Activated naive CD8-positive, alpha-beta T cell treated with anti-CD3 and anti-CD28 coated beads, Interleukin-2, amount 10 ng/mL, durations not matched to agents 7 days and 5 days (primary cell): ENCODE measurements at places on chromosomes 1 and 21.

- no peaks in the 10 kb centered on the region for H3K27me3 ChIP-seq
- DNase-seq: no peak
- H3K4me3 ChIP-seq: no peak overlapping the region
- H3K4me1 ChIP-seq: peaks cover 8% of the 10 kb centered on the region
- H3K27ac ChIP-seq: no peak overlapping the region
Measured at GRCh38 chr1:66313429-66313828, 220.5 kb upstream of the SGIP1 start.

GRCh38 chr1:36351227-36351977 is 28.0 kb upstream of the EVA1B start:
- H3K4me3 ChIP-seq: no peak overlapping the region
- H3K36me3 ChIP-seq: peaks cover 25% of the 10 kb centered on the region
- no peaks in the 10 kb centered on the region for H3K27me3 ChIP-seq
- peak overlapping the region; percentile 77 for H3K27ac ChIP-seq

DNA sequence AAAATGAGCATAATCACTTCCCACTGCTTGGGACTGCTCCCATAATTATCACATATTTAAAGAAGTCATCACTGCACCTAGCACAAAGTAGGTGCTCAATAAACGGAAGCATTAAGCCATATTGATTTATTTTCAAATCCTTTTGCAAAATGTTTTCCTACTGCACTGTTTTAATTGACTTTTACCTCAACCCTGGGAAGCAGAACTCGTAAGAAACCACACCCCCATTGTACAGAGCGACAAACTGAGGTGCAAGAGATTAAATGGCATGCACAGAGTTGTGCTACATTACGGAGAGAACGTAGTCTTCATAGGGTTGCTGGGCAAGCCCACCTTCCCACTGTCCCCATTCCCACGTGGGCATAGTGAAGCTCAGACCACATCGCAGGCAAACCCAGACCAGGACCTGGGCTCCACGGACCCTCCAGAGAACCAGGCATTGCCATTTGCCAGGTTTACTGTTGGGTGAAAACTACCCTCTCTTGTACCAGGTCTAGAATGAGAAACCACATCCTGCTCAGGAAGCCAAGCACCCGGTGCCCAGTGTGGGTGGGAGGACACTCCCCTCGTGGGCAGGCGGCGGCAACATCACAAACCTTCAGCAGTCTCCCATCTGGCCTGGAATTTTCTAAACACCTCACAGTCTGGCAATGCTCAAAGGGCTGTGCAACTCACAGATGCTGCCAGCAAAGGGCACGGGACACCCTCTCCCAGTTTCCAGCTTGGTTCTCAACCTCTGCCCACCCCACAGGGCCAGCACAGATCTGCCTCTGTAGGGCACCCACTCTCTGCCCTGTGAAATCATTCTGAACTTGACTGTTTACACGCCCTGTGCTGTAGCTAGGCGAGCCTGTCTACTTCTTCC is 8.2 kb downstream of the IFFO2 start:
- peaks cover 3% of the 10 kb centered on the region for H3K27me3 ChIP-seq
- H3K4me1 ChIP-seq: peaks cover 57% of the 10 kb centered on the region
- peak overlapping the region; percentile 23 for H3K27ac ChIP-seq
- peak overlapping the region; percentile 39 for H3K4me3 ChIP-seq
- DNase-seq: no peak

- peaks cover 32% of the 10 kb centered on the region for H3K4me1 ChIP-seq
- peaks cover 7% of the 10 kb centered on the region for H3K36me3 ChIP-seq
- peaks cover 5% of the 10 kb centered on the region for H3K27me3 ChIP-seq
Measured at GRCh38 chr1:58888833-58889232, 105.0 kb upstream of the JUN start.

DNA sequence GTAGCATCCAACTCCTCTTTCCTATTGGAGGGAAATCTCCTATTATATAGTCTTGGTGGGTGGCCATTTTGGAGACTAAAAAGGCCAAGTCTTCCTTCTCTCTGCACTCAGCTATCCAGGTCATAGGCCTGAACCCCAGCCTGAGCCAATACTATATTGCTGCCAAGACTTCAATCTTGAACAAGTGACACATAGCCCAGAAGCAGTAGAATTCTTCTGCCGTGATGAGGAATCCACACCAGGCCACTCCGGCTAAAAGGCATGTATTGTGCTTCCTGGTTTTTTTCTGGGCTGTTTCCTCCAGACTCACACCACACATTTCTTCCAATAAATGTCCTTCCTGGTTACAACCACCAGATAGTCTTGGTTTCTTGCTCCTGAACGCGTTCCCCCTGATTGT is 43.0 kb downstream of the ATF3 start:
- peaks cover 13% of the 10 kb centered on the region for H3K27me3 ChIP-seq
- H3K27ac ChIP-seq: no peak overlapping the region
- H3K4me3 ChIP-seq: no peak overlapping the region

DNA sequence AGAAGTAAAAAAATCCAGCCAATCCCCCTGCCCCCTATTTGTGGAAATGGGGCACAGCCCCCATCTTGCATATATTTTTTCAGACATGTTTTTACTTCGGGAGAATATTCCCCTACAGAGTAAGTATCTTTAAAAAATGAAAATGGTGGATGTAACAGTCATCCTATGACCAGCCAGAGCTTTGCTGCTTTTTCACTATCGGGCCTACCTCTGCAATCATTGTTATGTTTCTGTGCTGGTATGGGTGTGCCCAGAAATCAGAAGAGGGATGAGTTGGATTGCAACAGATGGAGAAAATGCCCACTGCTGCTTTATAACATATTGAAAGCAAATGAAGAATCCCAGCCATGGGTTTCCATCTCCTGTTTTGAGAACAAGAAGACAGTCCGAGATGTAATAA is 2.9 kb downstream of the CD247 start:
- no peaks in the 10 kb centered on the region for H3K27me3 ChIP-seq
- peak overlapping the region; percentile 98 for H3K27ac ChIP-seq
- H3K4me3 ChIP-seq: peak overlapping the region; percentile 96
- H3K36me3 ChIP-seq: peaks cover 45% of the 10 kb centered on the region

DNA sequence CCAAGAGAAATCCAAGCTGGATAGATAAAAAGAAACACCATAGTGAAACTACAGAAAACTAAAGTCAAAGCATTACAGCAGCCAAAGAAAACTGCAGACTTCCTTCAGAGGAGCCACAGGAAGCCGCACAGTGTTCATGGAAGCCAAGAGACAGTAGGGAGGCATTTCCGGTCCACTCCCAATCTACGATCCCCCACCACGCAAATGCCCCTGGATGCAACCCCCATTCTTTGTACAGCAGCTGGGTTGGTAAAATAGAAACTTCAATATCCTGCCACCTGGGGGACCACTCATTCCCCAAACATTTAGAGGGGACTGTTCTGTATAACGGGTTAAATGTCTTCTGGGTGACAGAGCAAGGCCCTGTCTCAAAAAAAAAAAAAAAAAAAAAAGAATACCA is 43.9 kb upstream of the TSPEAR start:
- H3K36me3 ChIP-seq: no peaks in the 10 kb centered on the region
- H3K4me3 ChIP-seq: no peak overlapping the region
- H3K27me3 ChIP-seq: peaks cover 5% of the 10 kb centered on the region
- no peak overlapping the region for H3K27ac ChIP-seq
- no peak for DNase-seq

- no peak overlapping the region for H3K27ac ChIP-seq
- no peaks in the 10 kb centered on the region for H3K27me3 ChIP-seq
- peaks cover 9% of the 10 kb centered on the region for H3K4me1 ChIP-seq
Measured at GRCh38 chr1:40199126-40199525, 37.9 kb downstream of the RLF start.

DNA sequence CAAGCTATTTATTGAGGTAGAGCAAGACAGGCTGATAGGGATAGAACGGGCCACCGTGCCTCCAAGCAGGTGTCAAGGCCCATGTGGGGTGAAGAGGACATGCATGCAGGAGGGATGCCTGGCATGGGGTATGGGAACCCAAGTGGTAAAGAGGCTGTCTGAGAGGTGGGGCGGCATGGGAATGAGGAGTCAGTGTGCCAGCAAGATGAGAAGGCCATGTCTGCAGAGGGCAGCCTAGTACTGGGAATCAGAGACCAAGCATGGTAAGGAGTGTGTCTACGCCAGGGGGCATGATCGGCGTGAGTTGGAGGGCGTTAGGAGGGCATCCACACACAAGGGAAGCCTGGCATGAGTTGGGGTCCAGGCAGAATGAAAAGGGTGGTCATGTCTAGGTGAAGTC is 303.7 kb upstream of the PLD5 start:
- no peak overlapping the region for H3K4me3 ChIP-seq
- H3K4me1 ChIP-seq: no peaks in the 10 kb centered on the region
- no peaks in the 10 kb centered on the region for H3K36me3 ChIP-seq
- no peak overlapping the region for H3K27ac ChIP-seq

GRCh38 chr1:9271861-9272595 is 20.7 kb upstream of the SPSB1 start:
- H3K4me3 ChIP-seq: no peak overlapping the region
- H3K4me1 ChIP-seq: peaks cover 6% of the 10 kb centered on the region
- DNase-seq: no peak
- peaks cover 3% of the 10 kb centered on the region for H3K27me3 ChIP-seq
- H3K36me3 ChIP-seq: no peaks in the 10 kb centered on the region

GRCh38 chr21:46018615-46019014 is 37.0 kb downstream of the COL6A1 start:
- H3K4me3 ChIP-seq: no peak overlapping the region
- no peak overlapping the region for H3K27ac ChIP-seq
- no peak for DNase-seq
- peaks cover 38% of the 10 kb centered on the region for H3K27me3 ChIP-seq

- peaks cover 9% of the 10 kb centered on the region for H3K36me3 ChIP-seq
- H3K27me3 ChIP-seq: peaks cover 7% of the 10 kb centered on the region
- no peak for DNase-seq
- no peak overlapping the region for H3K4me3 ChIP-seq
- peaks cover 14% of the 10 kb centered on the region for H3K4me1 ChIP-seq
Measured at GRCh38 chr1:67230539-67230938, 64.3 kb downstream of the IL23R start.

DNA sequence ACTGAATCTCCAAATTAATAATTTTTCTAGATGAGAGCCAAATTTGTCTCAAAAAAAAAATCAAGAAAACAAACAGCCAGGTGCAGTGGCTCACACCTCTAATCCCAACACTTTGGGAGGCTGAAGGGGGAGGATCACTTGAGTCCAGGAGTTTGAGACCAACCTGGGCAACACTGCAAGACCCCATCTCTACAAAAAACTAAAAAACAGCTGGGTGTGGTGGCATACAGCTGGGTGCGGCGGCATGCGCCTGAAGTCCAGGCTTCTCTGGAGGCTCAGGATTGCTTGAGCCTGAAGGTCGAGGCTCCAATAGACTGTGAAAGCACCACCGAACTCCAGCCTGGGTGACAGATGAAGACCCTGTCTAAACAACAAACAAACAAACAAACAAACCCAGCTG is 14.0 kb downstream of the ACBD3 start:
- H3K27me3 ChIP-seq: no peaks in the 10 kb centered on the region
- H3K4me3 ChIP-seq: no peak overlapping the region
- peaks cover 11% of the 10 kb centered on the region for H3K4me1 ChIP-seq
- H3K36me3 ChIP-seq: peaks cover 18% of the 10 kb centered on the region
- H3K27ac ChIP-seq: no peak overlapping the region
- no peak for DNase-seq

- DNase-seq: no peak
- H3K4me1 ChIP-seq: peaks cover 59% of the 10 kb centered on the region
- H3K36me3 ChIP-seq: peaks cover 25% of the 10 kb centered on the region
- no peaks in the 10 kb centered on the region for H3K27me3 ChIP-seq
Measured at GRCh38 chr1:159914252-159915018, 10.9 kb downstream of the TAGLN2 start.

DNA sequence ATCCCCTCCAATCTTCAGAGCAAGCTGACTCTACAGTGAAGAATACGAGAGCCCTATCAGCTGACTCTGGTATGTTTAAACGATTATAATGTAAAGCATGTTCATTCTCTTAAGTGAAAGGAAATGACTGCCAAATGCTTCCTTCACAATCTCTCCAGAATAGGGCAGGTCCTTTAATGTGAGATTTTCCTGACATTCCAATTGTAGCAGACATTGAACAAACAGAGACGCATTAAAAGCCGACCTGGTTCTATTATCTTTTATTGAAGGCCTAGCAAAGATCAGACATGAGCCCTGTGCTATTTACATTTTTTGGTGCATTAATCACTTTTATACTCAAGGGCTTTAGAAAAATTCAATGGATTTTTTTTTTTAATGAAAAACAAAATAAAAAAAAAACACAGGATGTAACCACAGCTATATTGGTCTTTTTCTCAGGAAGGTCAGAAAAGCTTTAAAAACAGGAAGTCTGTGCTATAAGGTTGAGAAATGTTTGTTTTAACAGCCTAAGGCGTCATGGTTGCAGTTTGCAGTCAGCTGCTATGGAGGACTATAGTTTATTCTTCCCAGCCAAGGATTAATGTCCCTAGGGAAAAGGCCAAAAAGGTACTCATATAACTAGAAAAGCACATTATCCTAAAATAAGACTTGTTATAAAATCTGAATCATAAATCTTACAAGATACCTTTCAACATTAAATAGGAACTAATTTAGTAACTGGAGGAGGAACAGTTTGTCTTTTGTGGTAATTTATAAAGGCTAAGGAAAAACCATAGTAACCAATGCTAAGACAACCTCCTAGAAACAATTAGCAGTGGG is 104.8 kb downstream of the RERE start:
- peaks cover 9% of the 10 kb centered on the region for H3K36me3 ChIP-seq
- peaks cover 14% of the 10 kb centered on the region for H3K4me1 ChIP-seq
- H3K4me3 ChIP-seq: peak overlapping the region; percentile 23

- no peak for DNase-seq
- no peak overlapping the region for H3K27ac ChIP-seq
- H3K4me3 ChIP-seq: no peak overlapping the region
- H3K4me1 ChIP-seq: no peaks in the 10 kb centered on the region
Measured at GRCh38 chr1:96597218-96597617, 124.4 kb upstream of the PTBP2 start.

GRCh38 chr21:36575306-36575705 is 95.4 kb upstream of the CLDN14 start:
- no peaks in the 10 kb centered on the region for H3K36me3 ChIP-seq
- H3K27me3 ChIP-seq: peaks cover under 1% of the 10 kb centered on the region
- DNase-seq: no peak

GRCh38 chr1:39415553-39415952 is 75.9 kb upstream of the BMP8A start:
- no peaks in the 10 kb centered on the region for H3K27me3 ChIP-seq
- peaks cover 12% of the 10 kb centered on the region for H3K36me3 ChIP-seq
- peaks cover 9% of the 10 kb centered on the region for H3K4me1 ChIP-seq
- no peak overlapping the region for H3K27ac ChIP-seq

GRCh38 chr1:165117482-165117881 is 239.0 kb downstream of the LMX1A start:
- H3K4me1 ChIP-seq: no peaks in the 10 kb centered on the region
- H3K27me3 ChIP-seq: peaks cover 30% of the 10 kb centered on the region
- H3K27ac ChIP-seq: no peak overlapping the region
- H3K4me3 ChIP-seq: no peak overlapping the region
- DNase-seq: no peak

GRCh38 chr1:104132382-104132973 is 382.8 kb downstream of the AMY1C start:
- no peak overlapping the region for H3K27ac ChIP-seq
- no peak overlapping the region for H3K4me3 ChIP-seq
- H3K4me1 ChIP-seq: no peaks in the 10 kb centered on the region

- no peaks in the 10 kb centered on the region for H3K36me3 ChIP-seq
- H3K4me1 ChIP-seq: peaks cover under 1% of the 10 kb centered on the region
- no peak overlapping the region for H3K27ac ChIP-seq
- H3K27me3 ChIP-seq: peaks cover 6% of the 10 kb centered on the region
Measured at GRCh38 chr1:17139637-17140036, 20.4 kb upstream of the PADI2 start.
